Smooth muscle cell of the umbilical artery (primary cell): ENCODE measurements at places on chromosomes 12 and 14. TPM values are rescaled to one million over a fixed set of nuclear protein-coding genes. Genes with fewer than 3 reads are reported as not detected.

Gene CMA1
- total RNA-seq: not detected in 2 replicates

Gene MYF6
- total RNA-seq: not detected in 2 replicates

Gene PLA2G1B
- total RNA-seq: not detected in 2 replicates

Gene MAGOHB
- 21.4 and 22.7 TPM in 2 replicates for total RNA-seq

Gene KITLG
- 15.3 and 43.1 TPM in 2 replicates for total RNA-seq

Gene CYP27B1
- 0.59 and 0.74 TPM in 2 replicates for total RNA-seq

Gene DPPA3
- total RNA-seq: not detected in 2 replicates

Gene CCDC88C
- 0.59 and 2.6 TPM in 2 replicates for total RNA-seq

Gene EIF2S3B
- total RNA-seq: 0.59 and 0.69 TPM in 2 replicates

Gene FAM222A
- total RNA-seq: 0.30 and 0.42 TPM in 2 replicates

Gene TRPV4
- total RNA-seq: 0.30 and 0.32 TPM in 2 replicates

Gene HHIPL1
- 7.7 and 11.1 TPM in 2 replicates for total RNA-seq

Gene EP400
- 10.1 and 22.8 TPM in 2 replicates for total RNA-seq

Gene ABCB9
- 8.9 and 9.2 TPM in 2 replicates for total RNA-seq

Gene GLT1D1
- total RNA-seq: not detected in 2 replicates

Gene HCAR3
- total RNA-seq: not detected in 2 replicates

Gene RNU4-1
- total RNA-seq: under 0.01 TPM in 1 of 2 replicates, not detected in the other

Gene CCDC184
- 0.89 and 1.6 TPM in 2 replicates for total RNA-seq

Gene CHGA
- not detected in 2 replicates for total RNA-seq

Gene FBLN5
- total RNA-seq: 20.4 and 31.5 TPM in 2 replicates

Gene TMEM253
- not detected in 2 replicates for total RNA-seq

Gene SLC5A8
- total RNA-seq: not detected in 2 replicates

Gene NEUROD4
- not detected in 2 replicates for total RNA-seq

Gene HOXC5
- total RNA-seq: 0.59 and 0.65 TPM in 2 replicates

Gene ZNF740
- total RNA-seq: 11.6 and 14.8 TPM in 2 replicates

Gene STAT6
- total RNA-seq: 36.8 and 54.3 TPM in 2 replicates

Gene OR4E2
- not detected in 2 replicates for total RNA-seq

Gene ANKRD33
- not detected in 2 replicates for total RNA-seq

Gene CRIP1
- total RNA-seq: 0.14 TPM in 1 of 2 replicates, not detected in the other

Gene WIF1
- not detected in 2 replicates for total RNA-seq

Gene GALNT16
- 2.1 and 5.0 TPM in 2 replicates for total RNA-seq

Gene RABGGTA
- 29.7 and 35.2 TPM in 2 replicates for total RNA-seq

Gene PRH1
- 17.6 and 21.4 TPM in 2 replicates for total RNA-seq

Gene OTX2
- not detected in 2 replicates for total RNA-seq

Gene SYNDIG1L
- total RNA-seq: not detected in 2 replicates

Gene SNAPC1
- total RNA-seq: 23.8 and 23.9 TPM in 2 replicates

Gene RNASE7
- total RNA-seq: not detected in 2 replicates

Gene SMIM41
- total RNA-seq: 0.23 TPM in 1 of 2 replicates, not detected in the other

Gene ACSM4
- not detected in 2 replicates for total RNA-seq

Gene ESRRB
- not detected in 2 replicates for total RNA-seq

Gene ARHGEF25
- 29.2 and 36.2 TPM in 2 replicates for total RNA-seq

Gene EEA1
- total RNA-seq: 26.7 and 31.6 TPM in 2 replicates

Gene CPNE6
- total RNA-seq: not detected in 2 replicates

Gene KRT79
- total RNA-seq: not detected in 2 replicates

Gene LGALS3
- total RNA-seq: 22.9 and 47.2 TPM in 2 replicates

Gene BICDL1
- under 0.01 and 0.46 TPM in 2 replicates for total RNA-seq

Gene P2RX2
- not detected in 2 replicates for total RNA-seq

Gene RAD51AP1
- 1.8 and 13.3 TPM in 2 replicates for total RNA-seq

Gene P3H3
- 216 and 275 TPM in 2 replicates for total RNA-seq

Gene LRR1
- total RNA-seq: 9.5 and 13.4 TPM in 2 replicates

Gene KRT73
- total RNA-seq: not detected in 2 replicates

Gene GLI1
- 0.30 and 0.74 TPM in 2 replicates for total RNA-seq

Gene CORO1C
- total RNA-seq: 168 and 308 TPM in 2 replicates

Gene VRTN
- total RNA-seq: not detected in 2 replicates

Gene PTPRB
- 3.0 and 23.5 TPM in 2 replicates for total RNA-seq

Gene TDRD9
- 0.30 and 0.60 TPM in 2 replicates for total RNA-seq

Gene AGAP2
- total RNA-seq: 0.23 and 0.30 TPM in 2 replicates
